ENCODE measurements at places on chromosomes 11 and 22. TPM values are rescaled to one million over a fixed set of nuclear protein-coding genes. Genes with fewer than 3 reads are reported as not detected.

SYNGR1 gene
- polyA plus RNA-seq, result 92.7 TPM

SCT gene
- 21.7 TPM for polyA plus RNA-seq

RHOD gene
- polyA plus RNA-seq, result 77.6 TPM

KRTAP5-8 gene
- polyA plus RNA-seq, result 0.26 TPM

STIP1 gene
- 115 TPM for polyA plus RNA-seq

OVOL1 gene
- 20.8 TPM for polyA plus RNA-seq

IGLL1 gene
- polyA plus RNA-seq, result not detected

APOA4 gene
- polyA plus RNA-seq, result 548 TPM

NXPE2 gene
- polyA plus RNA-seq, result not detected

NCAM1 gene
- 15.0 TPM for polyA plus RNA-seq

MTMR3 gene
- 18.8 TPM for polyA plus RNA-seq

DCHS1 gene
- 6.3 TPM for polyA plus RNA-seq

TMEM25 gene
- polyA plus RNA-seq, result 42.9 TPM

OR4C46 gene
- polyA plus RNA-seq, result not detected

OR10V1 gene
- not detected for polyA plus RNA-seq

B3GAT1 gene
- polyA plus RNA-seq, result 0.40 TPM

JAML gene
- polyA plus RNA-seq, result 5.0 TPM

EHF gene
- polyA plus RNA-seq, result 5.8 TPM

OR8D1 gene
- polyA plus RNA-seq, result not detected

RTN4RL2 gene
- 5.8 TPM for polyA plus RNA-seq

ZNF215 gene
- 1.2 TPM for polyA plus RNA-seq

CERK gene
- polyA plus RNA-seq, result 38.6 TPM

CARD10 gene
- polyA plus RNA-seq, result 31.2 TPM
